Sciatic nerve (tissue), 2 donors: ENCODE measurements at places on chromosomes 7 and 10. TPM values are rescaled to one million over a fixed set of nuclear protein-coding genes. Genes with fewer than 3 reads are reported as not detected.

The CUBN gene
- total RNA-seq, result 27.6 TPM

The ZNF467 gene
- total RNA-seq, result 10.1 TPM

The OR6V1 gene
- not detected for total RNA-seq

The TBXAS1 gene
- 19.1 TPM for total RNA-seq

DNA sequence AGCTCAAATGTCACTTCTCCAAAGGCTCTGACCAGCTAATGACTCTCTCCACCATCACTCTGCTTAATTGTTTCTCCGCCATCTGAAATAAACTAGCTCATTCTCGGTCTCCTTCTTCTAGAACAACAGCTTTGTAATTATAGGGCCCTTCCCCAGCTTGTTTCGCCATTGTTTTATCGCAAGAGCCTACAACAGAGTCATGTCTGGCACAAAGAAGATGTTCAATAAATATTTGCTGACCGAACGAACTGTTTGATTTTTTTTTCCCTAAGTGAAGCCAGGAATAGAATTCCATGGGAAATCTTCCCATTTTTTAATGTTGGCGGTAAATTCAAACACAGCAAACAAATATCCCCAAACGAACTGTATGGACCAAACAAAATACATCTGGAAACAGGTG is 63.8 kb upstream of the NMT2 start:
- DNase-seq, result no peak

DNA sequence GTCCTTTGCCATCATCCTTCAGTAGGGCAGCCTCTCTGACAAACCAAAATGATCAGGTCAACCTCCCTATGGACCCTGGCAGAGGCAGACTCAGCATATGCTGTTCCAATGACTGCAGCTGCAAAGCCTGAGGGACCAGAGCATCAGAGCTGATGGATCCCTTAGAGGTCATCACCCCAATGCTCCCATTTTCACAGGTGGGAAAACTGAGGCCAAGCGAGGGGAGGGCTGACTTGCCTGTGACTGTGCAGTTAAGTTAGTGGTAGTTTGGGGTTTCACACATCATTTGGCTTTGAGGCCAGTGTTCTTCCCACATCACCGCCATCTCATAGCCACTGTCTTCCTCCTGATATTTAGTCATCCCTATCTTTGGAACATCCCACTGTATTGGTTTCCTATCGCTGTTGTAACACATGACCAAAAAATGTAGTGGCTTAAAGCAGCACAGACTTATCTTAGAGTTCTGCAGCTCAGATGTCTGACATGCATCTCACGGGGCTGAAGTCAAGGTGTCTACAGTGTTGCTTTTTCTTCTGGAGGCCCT is 69.3 kb upstream of the PDZD8 start:
- DNase-seq, result no peak

- DNase-seq, result no peak
Observed at GRCh38 chr7:140722254-140722653, 25.7 kb downstream of the NDUFB2 start.

DNA sequence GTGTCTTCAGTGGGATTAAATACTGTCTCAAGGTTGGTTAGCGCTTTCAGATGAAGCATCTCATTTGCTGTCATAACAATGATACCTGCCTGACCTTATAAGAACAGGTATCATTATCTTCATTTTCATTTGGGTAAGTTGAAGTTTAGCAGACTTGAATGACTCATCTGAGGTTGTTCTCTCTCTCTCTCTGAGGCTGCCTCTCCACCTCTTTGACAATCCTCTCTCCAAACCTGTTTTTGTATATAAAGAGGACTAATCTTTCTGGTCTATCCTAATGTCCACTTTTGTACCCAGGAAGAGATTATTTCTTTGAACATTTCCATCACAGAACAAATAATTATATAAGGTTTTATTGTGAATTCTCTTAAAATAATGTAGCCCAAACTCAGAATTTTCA is 291.4 kb downstream of the KLF6 start:
- no peak for DNase-seq

DNA sequence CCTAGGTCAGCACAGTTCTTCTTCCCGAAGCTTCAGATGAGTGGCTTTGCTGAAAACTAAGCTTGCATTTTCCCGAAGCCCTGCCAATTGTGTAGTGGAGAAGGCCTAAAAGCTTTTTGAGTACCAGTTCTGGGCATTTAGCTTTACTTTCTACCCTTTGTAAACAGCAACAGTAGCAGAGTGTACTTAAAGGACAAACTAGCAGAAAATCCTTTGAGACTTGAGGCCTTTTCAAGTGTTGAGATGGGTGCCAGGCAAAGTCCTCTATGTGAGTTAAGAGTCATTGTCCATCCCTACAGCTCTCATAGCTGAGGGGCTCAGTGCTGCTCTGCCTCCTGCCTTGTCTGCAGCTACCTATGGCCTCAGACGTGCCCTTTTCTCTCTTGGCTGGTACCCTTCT is 368.2 kb downstream of the CCSER2 start:
- DNase-seq, result no peak

- no peak for DNase-seq
Observed at GRCh38 chr10:127203067-127203466, 6.7 kb upstream of the INSYN2A start.

DNA sequence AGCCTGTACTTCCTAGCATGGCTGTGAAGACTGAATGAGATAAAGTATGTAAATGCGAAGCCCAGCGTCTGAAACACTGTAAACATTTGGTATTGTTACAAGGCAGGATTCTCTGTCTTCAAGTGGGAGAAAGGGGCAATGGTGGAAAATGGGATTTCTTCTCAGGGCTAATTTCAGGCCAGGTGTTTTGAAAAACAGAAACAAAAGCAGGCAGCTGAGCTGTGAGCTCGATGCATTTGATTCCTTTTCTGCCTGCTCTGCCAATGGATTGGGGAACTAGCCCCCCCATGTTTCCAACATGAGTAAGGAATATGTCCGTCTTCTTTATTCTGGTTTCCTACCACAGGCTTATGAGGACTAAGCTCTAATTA is 732.1 kb upstream of the AUTS2 start:
- DNase-seq, result no peak

DNA sequence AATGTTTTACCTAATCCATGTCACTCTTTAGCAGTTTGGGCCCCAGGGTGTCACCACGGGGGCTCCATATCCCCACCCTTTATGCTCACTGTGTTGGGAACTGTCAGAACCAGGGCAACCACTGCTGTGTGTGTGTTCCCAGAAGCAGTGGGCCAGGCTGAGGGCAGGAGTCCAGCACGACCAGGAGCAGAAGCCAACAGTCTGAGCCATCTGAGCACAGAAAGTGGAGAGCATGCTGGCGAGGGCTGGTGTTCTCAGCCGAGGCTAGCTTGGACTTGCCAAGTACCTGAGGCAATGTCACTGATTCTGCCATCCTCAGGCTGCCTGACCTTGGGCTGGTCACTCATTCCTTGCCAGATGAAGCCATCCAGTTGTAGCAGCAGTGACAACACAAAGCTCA is 285.0 kb downstream of the BMPER start:
- DNase-seq, result no peak
